ENCODE measurements at places on chromosomes 4 and X.

DNA sequence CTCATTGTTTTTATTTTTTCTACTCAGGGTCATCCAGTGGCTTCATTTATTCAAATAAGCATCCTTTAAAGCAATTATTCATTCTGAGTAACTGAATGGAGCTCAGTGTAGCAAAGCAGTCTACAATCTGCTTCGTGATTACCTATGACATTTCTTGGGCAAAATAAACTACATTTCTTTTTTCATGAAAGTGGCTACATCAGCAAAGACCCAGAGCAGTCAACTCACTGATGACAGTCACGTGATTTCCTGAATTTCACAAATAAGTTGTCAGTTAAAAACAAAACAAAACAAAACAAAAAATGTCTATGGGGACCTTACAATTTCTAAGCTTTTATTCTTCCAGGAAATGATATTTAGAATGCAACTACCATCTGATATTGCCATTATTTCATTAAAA, 182.1 kb downstream of the VEGFC start:
- DNase-seq: no peak

GRCh38 chrX:11766487-11766886, 8.4 kb downstream of the MSL3 start:
- no peak for DNase-seq

GRCh38 chr4:77711469-77711868, 105.8 kb downstream of the CXCL13 start:
- DNase-seq: no peak

GRCh38 chrX:30217465-30217864, 2.1 kb downstream of the MAGEB2 start:
- DNase-seq: no peak

DNA sequence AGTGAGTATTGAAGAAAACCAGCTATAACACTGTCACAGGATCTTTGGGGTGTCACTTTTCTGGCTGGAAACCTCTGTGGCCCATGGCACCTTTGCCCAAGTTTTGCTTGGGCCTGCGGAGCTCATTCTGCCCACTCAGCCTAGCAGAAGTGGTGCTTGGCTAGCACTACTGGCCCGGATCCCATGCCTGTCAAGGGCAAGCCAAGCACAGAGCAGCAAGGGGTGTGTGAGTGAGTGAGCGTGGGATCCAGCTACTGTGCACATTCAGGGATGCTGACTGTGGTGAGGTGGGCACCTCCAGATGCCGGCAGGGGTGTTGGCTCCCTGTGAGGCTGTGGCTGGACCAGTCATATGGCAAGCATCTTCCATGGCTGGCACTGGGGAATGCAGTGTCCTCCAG, 55.4 kb upstream of the RASGEF1B start:
- DNase-seq: no peak

GRCh38 chr4:187251896-187252295, 528.2 kb upstream of the FAT1 start:
- DNase-seq: peak; percentile 15

GRCh38 chrX:30414144-30414543, 105.0 kb upstream of the NR0B1 start:
- no peak for DNase-seq

DNA sequence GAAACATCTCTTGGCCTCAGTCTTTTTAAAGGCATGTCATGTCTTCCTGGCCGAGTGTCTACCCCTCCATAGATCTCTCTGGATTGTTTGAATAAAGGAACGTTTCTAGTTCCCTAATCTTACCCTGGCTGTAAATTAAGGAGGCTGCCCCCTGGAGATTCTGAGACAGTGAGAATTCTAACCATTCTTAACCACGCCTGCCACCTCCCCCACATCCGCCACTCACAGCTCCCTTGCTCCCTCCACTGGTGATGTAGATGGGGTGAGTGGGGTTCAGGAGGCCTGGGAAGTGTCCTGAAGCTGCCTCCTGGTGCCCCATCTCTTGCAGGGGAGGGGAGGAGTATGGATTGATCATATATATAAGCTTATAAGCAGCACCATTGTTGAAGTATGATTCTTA, 48.0 kb upstream of the TRIM2 start:
- peak; percentile 10 for DNase-seq

DNA sequence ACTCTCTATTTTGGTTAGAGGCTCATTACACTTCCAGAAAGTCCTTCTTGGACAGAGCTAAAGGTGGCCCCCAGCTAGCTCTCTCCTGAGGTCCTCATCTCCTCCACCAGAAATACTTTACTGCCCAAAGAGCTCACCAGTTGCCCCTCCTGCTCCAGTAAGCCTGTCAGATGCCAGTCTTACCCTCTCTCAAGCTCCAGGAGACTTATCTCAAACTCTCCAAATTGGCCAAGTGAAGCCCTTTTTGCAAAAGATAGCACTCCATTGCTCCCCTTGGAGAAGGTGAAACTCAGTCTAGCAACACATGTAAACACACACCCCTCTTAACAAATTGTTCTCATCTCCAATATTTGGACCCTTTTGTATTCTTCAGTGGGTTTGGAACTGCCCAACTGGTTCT, 128.5 kb downstream of the ZNF330 start:
- no peak for DNase-seq

DNA sequence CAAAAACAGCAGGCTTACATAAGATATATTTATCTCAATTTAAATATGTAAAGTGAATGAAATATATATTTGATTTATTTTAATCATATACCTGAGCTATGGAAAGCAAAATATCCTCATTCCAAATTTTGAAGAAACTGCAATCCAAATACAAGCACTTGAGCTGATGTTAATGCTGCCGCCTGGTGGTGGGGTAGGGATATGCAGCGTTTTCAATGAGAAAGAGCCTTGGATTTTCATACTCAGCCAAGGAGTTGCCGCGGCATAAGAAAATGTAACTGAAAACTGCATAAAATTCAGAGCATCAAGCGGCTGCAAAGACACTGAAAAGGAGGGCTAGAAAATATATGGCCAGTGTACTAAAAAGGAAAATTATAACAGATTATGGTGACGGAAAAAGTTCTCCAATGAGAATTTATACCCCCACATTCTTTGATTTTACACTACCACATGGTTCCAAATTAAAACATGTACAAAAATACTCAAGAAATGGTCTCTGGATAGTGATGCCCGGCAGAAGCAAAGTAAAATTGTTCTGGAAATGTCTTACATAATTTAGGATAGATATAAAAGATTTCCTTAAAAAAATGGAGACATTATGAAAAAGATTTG, 660.3 kb upstream of the PITX2 start:
- peak; percentile 62 for DNase-seq

DNA sequence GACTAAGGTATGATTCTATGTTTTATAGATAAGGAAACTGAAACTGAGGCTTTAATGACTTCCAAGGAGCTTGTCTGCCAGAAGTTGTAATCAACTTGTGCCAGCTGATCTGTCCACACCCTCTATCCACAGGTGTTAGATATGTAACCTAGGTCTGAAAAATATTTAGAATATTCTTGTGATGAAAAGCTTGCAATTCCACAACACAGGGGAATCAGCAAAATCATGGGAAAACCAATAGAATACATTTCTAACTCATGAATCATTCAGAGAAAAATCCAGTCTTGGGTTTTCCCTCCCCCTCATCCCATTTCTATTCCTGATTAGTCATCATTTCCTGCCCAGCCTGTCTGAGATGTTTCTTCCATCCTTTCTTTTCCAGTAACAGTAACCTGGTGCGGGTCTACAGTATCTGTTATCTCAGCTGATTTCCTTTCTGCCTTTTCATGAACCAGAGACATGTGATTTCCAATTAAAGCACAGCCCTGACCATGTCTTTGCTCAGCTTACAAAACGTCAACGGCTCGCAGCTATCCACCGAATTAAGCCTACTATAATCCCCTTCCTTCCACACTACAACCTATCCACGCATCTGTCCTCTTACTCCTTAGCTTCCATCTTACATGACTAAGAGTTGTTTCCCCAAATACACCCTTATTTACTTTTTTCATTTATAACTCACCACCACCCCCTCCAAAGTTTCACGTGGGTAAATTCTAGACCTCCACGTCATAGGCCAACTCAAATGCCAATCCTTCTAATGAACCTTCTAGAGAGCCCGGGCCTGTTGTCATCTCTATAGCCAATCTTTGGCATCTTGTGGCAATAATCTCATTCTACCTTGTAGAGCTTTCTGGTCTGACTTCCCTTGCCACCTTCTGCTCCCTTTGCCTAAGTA, 961 bp upstream of the NOCT start:
- peak; percentile 91 for DNase-seq

GRCh38 chrX:71994601-71995000, 84.0 kb downstream of the NHSL2 start:
- DNase-seq: no peak

DNA sequence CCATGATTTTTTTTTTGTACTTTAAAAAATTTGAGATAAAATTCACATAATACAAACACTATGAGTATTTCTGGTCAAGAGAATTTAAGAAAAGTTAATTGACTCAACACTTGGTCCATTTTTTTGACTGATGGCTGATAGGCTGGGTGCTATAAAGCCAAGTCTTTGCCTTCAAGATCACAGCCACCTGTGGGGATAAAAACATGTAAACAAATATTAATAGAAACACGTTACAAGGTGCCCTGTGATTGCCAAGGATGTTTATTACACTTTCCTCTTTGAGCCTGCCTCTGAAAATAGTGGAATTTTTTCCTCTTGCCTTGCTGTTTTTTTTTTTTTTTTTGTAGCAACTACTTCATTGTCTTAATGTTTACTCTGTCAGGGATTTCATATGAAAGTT, 63.3 kb downstream of the FHIP1A start:
- no peak for DNase-seq

DNA sequence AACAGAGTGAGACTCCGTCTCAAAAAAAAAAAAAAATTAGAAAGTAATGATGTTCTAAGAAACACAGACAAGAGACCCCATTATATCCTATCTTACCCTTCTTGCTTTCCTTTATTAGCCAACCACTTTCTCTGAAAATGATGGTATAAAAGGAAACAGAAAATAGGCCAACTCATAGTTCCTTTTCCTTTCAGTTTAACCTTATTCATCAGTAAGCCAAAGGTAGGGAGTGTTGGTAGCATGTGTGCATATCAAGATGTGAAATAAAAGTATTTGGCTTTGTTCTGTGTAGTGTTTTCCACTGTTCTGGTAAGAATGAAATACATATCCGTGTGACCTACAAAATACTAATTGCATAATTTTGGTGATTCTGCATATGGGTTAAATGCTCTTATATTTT, 266.6 kb downstream of the ZNF674 start:
- DNase-seq: no peak

DNA sequence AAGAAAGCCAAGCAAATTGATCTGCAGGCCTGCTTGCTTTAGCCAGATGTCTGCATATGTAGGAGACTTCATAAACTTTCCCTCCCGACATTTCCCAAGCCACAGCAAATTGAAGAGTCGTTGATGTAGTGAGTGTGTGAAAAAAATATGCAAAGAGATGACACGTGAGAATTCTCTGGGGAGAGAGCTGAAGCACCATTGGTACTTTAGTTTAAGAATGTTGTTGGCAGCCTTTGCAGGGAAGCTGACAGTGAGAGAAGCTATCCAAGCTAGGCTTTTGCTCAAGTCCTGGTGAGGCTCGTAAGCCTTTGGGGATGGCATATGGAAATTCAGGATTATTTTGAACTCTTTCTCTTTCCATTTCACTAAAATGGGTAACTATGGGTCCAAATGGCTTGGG, 87.5 kb downstream of the GLRA2 start:
- DNase-seq: no peak

- DNase-seq: no peak
Observed at GRCh38 chr4:8081171-8081570, 77.4 kb downstream of the ABLIM2 start.

- peak; percentile 43 for DNase-seq
Observed at GRCh38 chrX:15947648-15948317, 93.2 kb upstream of the AP1S2 start.

GRCh38 chrX:55709735-55710134, 7.8 kb upstream of the RRAGB start:
- no peak for DNase-seq

GRCh38 chr4:152936446-152937335, 568 bp downstream of the FHDC1 start:
- peak; percentile 13 for DNase-seq

DNA sequence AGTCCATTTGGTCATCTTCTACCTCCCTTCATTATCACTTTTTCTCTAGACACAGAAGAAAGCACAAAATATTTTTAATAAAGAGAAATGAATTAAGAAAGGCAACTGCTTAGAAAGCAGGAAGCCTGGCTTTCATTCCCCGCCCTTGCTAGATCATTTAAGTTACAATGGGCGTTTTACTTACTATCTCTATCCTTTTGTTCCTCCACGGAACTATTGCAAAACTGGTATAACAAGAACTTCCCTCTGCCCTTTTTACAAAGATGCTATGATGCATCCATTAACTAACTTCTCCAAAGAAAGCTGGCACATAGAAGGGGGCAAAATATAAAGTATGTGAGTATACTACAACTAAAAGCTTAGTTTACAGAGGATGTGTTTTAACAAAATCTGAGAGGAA, 434.5 kb upstream of the FTHL17 start:
- DNase-seq: no peak

DNA sequence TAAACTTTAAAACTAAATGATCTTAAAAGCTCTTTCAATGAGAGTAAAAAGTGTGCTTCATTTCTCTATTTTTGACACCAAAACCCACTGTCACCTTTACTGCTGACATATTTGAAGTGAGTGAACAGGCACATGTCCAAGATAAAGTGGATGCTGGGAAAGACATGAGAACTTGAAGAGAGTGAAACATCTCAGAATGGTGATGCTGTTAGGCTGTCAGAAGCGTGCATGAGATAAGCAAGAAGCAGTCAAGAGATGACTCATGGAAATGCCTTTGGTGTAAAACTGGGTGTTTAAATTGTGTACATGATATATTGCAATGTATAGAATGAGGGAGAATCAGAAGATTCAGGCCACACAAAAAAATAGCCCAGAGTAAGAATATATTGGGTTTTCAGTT, 21.8 kb upstream of the GBA3 start:
- DNase-seq: peak; percentile 57

GRCh38 chr4:5043579-5043978, 7.7 kb upstream of the STK32B start:
- DNase-seq: no peak

- DNase-seq: no peak
Observed at GRCh38 chr4:121642292-121642691, 54.5 kb downstream of the ANXA5 start.

DNA sequence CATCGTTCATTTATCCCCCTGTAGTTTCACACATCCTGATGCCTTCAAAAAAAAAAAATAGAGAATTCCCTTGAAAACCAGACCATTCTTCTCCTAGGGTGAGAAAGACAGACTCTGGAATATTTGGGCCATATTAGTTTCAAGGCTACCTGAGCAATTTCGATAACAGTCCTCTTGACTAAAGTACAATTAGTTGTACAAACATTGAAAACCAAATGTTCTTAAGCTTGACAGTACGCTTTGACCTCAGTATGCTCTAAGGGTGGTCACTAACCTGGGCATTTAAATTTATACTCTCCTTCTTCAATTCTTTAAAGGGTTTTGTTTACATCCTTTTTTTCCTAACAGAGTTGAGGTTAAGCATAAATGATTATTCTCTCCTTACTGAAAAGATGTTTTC, 364.6 kb upstream of the FTHL17 start:
- no peak for DNase-seq

DNA sequence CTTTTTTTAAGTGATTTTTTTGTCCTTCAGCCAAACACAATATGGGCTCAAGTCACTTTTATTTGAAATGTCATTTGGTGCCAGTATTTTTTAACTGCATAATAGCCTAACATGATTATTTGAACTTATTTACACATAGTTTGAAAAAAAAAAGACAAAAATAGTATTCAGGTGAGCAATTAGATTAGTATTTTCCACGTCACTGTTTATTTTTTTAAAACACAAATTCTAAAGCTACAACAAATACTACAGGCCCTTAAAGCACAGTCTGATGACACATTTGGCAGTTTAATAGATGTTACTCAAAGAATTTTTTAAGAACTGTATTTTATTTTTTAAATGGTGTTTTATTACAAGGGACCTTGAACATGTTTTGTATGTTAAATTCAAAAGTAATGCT, 62.1 kb downstream of the EDNRA start:
- peak; percentile 26 for DNase-seq
